Gastrocnemius medialis (tissue), 4 donors: ENCODE measurements at places on chromosomes 7 and 10.

DNA sequence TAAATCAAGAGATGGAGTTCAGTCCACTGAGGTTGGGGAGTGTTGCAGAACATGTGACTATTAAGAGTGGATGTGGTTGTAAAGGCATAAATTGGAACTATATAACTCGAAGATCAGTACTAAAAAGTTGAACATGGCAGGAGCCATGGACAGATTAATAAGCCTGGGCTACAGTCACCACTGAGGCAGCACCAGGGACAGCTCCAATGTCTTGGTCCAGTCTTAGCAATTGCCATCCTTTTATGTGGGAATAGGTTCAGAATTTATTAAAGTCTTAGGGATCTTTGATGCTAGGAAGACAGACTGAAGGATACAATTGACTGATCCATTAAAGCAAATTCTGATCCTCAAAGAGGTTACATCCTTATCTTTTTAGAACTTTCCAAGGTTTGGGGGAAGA lies 156.6 kb downstream of the ADRA2A start:
- DNase-seq, result no peak

DNA sequence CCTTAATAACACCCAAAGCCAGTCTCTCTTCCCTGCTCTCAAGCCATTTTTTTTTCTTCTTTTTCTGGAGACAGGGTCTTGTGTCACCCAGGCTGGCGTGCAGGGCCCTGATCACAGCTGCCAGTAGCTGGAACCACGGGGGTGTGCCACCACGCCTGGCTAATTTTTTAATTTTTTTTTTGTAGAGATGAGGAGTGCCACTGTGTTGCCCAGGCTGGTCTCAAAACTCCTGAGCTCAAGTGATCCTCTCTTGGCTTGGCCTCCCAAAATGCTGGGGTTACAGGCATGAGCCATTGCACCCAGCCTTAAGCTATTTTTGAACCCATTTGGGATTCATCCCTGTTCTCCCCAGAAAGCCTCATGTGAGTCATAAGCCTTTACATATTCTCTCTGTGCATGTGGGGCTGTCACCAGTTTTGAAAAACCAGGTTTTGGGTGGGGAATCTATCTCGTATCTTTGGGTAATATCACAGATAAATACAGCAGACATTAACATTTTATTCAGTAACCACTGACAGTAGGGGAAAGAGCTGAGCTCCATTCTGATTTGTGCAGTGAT lies 15.5 kb downstream of the ZNF487 start:
- no peak for DNase-seq

DNA sequence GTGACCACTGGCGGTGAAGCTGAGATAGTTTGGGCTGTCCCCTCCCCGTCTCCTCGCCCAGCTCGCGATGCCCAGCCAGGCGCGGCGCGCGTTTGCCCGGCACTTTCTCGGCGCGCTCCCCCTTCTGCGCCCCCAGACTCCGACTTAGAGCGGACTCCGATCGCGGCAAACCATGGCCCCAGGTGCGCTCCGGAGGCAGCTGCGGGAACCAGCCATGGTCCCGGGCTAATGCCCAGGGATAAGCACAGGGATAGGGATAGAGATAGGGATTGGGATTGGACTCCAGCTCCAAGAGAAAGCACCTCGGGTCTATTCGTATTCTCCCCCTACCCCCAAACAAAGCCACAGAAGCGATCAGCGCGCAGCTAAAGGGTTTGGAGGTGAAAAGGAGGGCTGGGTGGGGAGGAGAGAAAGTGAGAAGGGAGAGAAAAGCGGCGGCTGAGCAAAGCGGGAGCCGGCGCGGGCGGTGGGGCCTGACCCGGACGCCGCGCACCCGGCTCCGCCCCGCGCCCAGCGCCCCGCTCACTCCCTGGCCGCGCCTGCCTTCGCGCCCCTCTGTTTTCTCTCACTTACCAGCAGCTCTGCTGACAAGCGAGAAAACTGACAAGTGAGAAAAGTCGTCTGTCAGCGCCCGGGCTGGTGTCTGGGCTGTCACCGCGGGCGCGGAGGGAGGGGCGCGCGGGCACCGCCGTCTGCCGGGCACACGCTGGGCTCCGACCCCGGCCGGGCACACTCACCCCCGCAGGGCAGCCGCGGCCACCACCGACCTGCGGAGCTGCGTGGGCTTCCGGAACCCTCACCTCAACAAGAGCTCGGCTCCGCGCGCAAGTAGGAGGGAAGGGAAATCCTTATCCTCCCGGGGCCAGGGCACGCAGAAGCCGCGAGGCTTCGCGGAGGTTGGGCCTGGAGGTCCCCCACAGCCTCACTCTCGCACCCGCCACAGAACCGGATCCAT lies at the start of gene PDE1C:
TSS of gene PDE1C (minus strand) at position 2 of the 955 bp plus-strand sequence.
- DNase-seq, result no peak

DNA sequence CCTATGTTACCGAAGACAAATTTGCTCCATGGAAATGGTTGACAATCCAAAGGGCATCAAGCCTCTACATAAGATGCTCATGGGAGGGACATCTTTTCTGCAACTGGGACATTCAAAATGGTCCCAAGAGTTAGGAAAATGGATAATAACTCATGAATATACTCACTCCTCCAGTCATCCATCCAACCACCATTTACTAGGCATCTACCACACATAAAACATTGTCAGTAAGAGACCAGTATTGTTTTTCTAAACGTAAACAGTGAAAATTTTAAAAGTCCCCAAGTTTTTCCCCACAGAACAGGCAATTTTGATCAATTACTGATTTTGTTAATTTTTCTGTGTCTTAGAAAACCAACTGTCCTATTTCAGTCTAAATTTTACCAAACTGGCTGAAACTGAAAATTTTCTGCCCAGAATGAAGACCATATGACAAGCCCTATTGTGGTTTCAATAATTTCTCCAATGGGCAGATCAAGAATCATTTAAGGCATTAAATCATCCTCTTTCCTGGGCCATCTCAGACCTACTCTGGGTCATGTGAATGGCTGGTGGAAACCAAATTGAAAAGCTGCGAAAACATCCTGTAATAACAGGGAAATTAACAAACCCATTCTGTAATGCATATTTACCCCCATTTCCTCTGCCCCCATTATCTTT lies 24.2 kb downstream of the PIK3AP1 start:
- DNase-seq, result no peak

GRCh38 chr7:121541457-121541856 lies 145.3 kb upstream of the FAM3C start:
- no peak for DNase-seq

DNA sequence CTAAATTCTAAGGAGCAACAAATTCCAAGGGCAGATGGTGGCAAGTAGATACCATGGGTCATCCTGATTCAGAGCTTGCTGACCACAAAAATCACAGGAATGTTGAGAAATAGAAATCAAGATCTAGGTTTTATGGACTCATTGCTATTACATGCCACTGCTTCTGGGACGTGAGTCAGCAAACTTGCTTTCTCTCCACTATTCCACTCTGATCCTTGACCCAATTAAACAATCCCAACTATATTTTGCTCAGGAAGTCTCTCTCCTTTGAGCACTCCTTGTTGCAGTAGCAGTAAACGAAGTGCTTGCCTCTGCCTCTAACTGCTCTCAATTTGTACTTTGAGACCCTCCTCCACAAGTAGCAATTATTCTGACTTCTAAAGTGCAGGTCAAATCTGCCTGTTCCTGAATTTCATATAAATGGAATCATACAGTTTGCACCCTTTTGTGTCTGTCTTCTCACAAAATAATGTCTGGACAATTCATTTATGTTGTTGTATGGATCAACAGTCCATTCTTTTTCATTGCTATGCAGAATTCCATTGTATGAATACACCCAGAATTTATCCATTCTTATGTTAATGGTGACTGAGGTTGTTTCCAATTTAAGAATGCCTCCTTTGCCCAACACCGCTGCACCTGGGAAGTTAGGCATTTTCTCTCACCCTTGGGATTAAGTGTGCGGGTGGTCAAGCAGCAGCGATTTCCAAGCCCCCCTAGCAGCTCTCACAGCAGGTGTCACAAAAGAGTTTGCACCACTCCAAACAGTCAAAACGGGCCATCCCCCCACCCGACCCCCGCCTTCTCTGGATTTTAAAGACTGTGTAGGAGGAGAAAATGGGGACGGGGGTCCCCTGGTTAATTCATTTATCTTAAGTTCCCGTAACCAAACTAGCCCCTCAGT lies 35.9 kb downstream of the ACSM6 start:
- no peak for DNase-seq

DNA sequence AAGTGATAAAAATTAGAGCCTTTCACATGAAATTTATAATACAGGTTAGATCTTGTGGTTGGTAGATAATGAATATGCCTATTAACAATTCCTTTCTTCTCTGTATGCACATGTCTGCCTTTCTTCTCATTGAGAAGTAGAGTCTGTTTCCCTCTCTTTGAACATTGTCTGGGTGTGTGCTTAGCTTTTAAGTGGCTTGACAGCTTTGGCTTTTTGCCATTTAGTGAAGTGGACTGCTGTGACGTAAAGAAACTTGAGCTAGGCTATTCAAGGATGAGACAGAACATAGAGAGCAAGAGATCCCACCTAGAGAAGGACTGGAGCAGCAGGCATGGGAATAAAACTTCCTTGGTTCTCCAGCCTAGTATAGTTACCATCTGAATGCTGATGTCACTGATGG lies 996.7 kb upstream of the CELF2 start:
- DNase-seq, result no peak

DNA sequence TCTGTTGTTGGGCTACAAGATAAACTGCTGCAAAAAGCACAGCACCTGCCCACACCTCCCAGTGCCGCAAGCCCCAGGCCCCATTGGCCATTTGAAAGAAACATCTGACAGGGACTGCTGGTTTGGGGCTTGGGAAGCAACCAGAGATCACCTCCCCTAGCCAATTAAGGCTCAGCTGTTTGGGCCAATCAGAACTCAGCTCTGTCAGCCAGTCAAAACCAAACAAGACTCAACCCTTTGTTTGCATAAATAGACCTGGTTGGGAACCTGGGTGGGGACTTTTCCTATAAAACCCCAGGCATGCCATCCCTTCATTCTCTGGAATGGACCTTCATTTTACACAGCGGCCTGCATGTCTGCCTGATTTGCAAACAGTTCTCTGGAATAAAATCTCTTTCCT lies 17.2 kb upstream of the NME8 start:
- no peak for DNase-seq

DNA sequence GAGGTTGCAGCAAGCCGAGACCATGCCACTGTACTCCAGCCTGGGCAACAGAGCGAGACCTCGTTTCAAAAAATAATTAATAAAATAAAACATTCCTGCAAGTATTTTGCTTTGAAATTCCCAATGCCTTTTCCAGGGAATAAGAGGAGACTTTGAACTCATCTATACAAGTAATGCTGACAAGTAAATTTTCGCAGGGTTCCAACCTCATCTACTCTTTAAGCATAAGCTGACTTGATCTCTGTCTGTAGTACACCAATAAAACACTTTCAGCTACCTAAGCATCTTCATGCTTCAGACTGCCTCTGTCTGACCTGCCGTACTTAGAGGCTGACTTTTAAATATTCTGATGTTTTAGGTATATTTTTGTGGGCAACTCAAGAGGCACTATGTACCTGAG lies 13.7 kb upstream of the BEND7 start:
- DNase-seq, result no peak

DNA sequence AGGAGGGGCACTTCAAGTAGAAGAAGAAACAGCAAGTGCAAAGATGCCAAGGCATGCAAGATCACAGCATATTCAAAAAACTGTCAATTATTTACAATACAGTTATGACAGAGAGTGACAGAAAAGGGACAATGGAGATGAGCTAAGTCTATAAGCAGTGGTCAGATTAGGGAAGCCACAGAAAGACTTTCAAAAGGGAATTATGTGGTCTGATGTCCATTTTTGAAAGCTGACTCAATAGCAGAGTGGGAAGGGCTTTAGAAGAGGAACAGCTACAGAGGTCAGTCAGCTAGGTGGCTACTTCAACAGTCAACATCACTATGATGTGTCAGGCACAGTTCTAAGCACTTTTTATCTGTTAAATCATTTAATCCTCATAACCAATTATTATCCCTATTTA lies 45.2 kb upstream of the SPOCK2 start:
- no peak for DNase-seq
